Stimulated activated CD8-positive, alpha-beta memory T cell treated with anti-CD3 and anti-CD28 coated beads, Interleukin-12 subunit alpha, Interleukin-12 subunit beta, amount 100 ng/mL, for 4 hours (primary cell): ENCODE measurements at places on chromosomes 4 and X.

DNA sequence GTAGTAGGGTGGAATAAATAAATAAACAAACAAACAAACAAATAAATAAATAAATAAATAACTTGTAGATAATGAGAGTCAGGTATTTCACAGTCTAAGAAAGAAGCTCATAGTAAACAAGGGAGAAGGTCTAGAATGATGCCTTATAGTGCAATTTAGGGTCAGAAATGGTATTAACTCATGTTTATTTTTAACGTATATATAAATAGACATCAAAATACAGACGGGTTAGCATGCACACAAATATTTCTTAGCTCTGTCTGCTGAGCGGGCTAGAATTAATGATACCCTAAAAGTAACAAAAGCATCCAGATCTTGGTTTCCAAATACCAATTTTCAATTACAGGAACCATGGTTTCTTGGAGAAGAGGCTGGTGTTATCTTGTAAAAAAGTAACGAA is 16.6 kb downstream of the PFKFB1 start:
- no peak for DNase-seq

GRCh38 chr4:153934688-153935017 is 145.8 kb upstream of the SFRP2 start:
- DNase-seq, result no peak

GRCh38 chr4:39998659-39999345 is 21.1 kb upstream of the PDS5A start:
- DNase-seq, result no peak

GRCh38 chr4:182065255-182065654 is 177.9 kb upstream of the TENM3 start:
- no peak for DNase-seq

DNA sequence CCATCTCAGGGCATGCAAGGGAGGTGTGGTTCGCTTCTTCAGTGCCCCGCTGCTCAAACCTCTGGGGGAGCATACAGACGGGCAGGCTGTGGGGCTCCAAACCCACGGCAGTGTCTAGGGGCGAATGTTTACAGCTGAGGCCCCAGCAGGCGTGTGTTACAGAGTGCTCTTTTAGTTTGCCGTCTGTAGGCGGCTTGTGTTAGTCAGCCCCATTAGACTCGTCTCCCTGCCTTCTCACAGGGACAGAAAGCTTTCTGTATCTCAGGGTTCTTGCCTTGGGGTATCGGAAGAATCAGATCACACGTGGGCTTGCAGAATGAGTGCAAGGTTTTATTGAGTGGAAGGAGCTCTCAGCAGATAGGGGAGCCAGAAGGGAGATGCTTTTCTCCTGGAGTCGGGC is 10.6 kb downstream of the RS1 start:
- no peak for DNase-seq

DNA sequence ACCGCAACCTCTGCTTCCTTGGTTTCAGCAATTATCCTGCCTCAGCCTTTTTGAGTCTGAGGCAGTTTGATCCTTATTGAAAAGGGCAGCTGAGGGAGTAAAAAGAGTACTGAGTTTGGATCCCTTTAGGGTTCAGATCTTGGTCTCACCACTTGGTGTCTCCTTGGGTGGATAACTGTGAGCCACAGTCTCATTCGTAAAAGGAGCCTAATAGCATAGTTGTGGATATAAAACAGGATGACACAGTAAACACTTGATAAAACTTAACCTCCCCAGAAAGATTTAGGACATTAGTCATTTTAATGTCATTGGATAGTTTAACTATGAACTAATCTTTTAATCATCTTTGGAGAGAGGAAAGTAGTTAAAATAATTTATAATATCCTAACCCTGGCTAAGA is 173.0 kb downstream of the ANK2 start:
- no peak for DNase-seq

GRCh38 chrX:52979993-52980392 is 21.7 kb upstream of the FAM156A start:
- no peak for DNase-seq

GRCh38 chr4:109977854-109978501 is 65.3 kb downstream of the EGF start:
- DNase-seq, result no peak

- DNase-seq, result no peak
Measured at GRCh38 chr4:176001151-176002006, 64.3 kb upstream of the WDR17 start.

DNA sequence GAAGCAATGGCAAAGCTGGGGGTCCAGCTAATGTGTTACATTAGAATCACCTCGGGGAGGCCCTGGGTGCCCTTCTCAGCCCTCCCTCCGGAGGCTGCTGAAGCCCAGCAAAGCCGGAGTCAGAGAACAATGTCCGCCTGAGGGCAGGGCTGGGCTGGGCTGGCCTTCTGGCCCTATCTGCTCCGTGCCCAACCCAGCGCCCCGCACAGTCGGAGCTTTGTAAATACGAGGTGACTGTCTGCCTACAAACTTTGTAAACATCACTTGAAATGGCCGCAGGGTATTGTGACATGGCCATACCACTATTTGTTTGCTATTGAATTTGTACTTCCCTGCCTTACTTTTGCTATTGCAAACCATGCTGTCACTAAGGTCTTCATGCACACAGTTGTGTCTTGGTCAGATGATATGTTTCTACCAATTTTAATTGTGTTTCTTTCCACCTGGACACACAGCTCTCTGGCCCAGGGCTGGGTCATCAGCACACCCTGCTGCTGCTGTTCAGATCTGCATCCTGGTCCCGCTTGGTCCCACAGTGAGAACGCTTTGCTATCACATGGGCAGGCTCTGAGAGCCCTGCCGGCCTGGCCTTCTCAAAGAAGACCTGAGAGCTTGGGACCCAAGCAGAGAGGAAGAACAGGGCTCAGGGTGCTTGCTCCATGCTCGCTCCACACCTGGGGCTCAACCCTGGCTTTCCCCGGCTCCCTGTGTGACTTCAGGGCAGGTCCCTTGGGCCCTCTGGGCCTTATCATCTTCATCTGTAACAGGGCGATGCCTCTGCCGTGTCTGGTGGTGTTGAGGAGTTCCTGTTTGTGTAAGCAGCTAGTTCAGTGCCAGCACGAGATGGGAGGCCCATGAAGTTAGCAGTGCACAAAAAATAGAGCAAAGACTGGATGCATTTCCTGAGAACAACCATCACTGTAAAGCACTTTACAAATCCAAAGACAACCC is 2.3 kb downstream of the S100P start:
- no peak for DNase-seq

DNA sequence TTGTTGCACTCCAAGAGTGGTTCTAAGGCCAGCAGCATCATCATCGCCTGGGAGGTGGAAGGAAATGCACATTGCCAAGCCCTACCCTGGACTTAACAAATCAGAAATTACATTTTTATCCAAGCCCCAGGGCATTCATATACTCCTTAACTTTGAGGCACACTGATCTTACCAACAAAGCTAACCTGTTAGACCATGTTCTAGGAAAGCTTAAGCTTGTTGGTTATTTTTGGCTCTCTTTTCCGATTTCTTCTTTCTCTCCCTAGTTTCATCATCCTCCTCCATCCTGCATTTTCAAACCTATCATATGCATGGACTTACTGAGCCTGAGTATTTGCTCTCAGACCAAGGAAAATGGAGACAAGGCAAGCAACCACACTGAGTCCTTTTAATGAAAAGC is 133.4 kb downstream of the OPHN1 start:
- DNase-seq, result no peak

DNA sequence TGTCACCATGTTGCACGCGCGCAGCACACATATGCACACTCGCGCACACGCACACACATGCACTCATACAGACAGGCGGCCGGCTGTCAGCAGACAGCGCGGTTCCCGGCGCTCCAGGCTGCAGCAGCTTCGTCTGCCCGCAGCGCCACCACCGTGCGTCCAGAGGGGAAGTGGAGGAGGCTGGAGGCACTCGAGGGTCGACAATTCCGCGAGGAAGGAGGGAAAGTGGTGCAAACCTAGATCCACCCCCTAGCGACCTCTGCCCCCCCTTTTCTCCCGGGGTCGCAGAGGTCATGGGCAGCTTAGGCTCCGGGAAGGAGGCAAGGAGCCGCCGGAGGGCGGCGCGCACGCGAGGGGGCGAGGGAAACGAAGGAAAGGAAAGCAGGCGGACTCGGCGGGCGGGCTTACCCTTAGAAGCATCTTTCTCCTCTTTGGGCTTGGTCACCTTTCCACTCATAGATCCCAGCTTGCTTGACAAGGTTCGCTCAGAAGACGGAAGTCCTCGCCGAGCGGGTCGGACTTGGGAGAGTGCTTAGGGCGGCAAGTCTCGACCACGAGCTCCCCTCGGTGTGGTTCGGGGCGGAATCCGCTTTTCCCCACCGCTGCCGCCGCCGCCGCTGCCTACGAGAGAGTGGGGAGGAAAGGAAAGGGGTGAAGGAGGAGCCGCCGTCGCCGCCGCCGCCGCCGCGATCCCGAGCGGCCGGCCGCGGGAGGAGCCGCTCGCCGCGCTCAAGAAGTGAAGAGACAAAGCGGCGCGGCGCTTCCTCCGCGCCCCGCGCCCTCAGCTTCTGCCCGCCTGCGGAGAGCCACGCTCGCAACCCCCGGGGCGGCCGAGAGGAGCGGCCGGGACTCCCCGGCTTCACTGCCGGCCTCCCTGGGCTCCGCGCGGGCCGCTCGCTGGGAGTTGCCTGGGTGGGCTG is 326.6 kb upstream of the F9 start:
- no peak for DNase-seq

- no peak for DNase-seq
Measured at GRCh38 chr4:37244583-37245390, at the start of gene NWD2. NWD2 (plus strand) TSS chr4:37244743; CDS start chr4:37245068, 325 bp downstream.

- DNase-seq, result no peak
Measured at GRCh38 chr4:15884666-15885065, 53.9 kb downstream of the FGFBP1 start.

- no peak for DNase-seq
Measured at GRCh38 chrX:49977319-49978090, 55.1 kb downstream of the CLCN5 start.

GRCh38 chr4:98098764-98099163 is 44.5 kb downstream of the STPG2 start:
- DNase-seq, result no peak

DNA sequence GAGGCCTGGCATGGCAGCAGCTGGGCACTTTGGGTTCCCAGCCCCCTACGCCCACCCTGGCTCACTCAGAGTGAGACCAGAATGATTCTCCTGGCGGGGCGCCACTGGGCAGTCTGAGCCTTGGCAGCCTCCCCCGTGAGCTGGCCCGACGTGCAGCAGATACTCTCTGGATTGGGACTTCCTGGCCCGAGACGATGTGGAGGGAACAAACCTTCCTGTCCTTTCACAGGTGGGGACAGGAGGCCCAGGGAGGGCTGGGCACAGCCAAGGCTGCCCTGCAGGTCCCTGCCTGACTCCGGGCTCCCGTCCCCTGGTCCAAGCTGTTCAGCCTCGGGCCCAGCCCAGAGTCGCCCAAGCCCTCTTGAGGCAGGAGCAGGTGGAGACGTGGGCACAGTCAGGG is 17.9 kb upstream of the ADD1 start:
- no peak for DNase-seq

DNA sequence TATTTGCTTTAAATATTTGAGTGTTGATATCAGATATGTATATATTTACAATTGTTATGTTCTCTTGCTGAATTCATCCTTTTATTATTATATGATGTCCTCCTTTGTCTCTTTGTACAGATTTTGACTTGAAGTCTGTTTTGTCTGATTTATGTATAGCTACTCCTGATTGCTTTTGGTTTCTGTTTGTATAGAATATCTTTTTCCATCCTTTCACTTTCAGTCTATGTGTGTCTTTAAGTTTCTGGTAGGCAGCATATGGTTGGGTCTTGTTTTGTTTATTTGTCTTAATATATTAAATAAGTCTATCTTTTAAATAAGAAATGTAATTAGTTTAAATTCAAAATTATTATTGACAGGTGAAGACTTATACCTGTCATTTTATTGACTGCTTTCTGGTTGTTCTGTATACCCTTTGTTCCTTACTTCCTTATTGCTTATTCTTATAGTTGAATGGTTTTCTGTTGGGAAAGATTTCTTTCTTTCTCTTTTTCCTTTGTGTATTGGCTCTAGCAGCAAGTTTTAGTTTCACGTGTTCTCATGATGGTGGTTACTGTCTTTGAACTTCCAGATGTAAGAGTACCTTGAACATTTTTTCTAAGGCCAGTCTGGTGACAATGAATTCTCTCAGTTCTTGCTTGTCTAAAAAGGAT is 31.1 kb downstream of the RAB28 start:
- DNase-seq, result no peak

DNA sequence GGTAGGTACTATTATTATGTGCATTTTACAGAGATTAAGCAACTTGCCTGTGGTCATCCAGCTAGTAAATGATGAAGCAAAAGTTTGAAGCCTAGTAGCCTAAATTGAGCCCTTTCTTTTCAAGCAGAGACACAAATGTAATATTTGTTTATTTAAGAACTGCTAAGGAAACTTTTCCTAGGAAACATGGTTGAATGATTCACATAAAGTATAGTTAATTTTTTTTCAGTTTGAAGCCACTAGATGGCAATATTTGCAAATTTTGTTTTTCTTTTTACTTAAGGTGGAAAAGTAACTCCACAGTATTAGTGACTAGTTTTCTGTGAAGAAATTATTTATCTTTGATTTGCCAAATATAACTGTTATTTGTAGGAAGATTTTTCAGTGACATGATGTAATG is 52.8 kb upstream of the ANKRD17 start:
- no peak for DNase-seq

DNA sequence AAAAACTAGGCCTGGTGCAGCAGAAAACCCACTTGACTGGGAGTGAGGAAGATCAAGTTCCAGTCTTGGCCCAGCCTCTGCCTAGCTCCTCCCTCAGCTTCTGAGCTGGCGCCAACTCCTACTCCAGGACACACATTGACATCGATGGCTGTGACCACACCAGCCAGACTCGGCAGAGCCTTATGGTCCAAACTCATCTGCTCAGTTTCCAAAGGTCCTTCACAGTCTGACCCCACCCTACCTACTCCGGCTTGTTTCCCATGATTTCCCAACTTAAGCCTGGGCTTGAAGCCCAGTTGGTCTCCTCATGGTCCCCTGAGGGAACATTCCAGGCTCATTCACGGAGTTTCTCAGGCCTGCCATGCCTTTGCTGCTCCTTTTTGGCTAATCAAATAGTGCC is 10.1 kb downstream of the ELF4 start:
- DNase-seq, result no peak

DNA sequence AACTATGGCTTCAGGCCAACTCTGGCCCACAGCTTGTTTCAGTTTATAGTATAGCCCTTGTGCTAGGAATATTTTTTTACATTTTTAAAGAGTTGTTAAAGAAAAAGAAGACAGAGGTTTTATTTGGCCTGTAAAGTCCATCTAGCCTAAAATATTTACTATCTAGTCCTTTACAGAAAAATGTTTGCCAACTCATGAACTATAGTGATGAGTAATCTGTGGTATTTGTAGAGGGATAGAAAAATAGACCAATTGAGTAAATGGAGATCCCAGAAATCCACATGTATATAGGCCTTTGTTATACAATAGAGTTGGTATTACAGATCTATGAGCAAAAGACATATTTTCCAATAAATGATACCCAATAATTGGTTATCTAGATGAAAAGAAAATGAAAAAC is 288.7 kb downstream of the PRDM5 start:
- no peak for DNase-seq

GRCh38 chrX:86133761-86134160 is 14.5 kb upstream of the DACH2 start:
- no peak for DNase-seq
